Ovary (tissue), 10 donors: ENCODE measurements at places on chromosomes 16 and 17. TPM values are rescaled to one million over a fixed set of nuclear protein-coding genes. Genes with fewer than 3 reads are reported as not detected.
A peak's percentile ranks its signal among the peaks of the same experiment; 100 is the strongest.

PRSS22 gene
- total RNA-seq = 0.60 TPM

OVCA2 gene
- 22.7 TPM for total RNA-seq

- H3K27ac ChIP-seq = no peak overlapping the region
- H3K36me3 ChIP-seq = no peaks in the 10 kb centered on the region
- H3K4me3 ChIP-seq = no peak overlapping the region
These were observed 17.0 kb downstream of the BCL7C start for GRCh38 chr16:30876867-30877266.

PIK3R6 gene
- 0.15 TPM for total RNA-seq

DNA sequence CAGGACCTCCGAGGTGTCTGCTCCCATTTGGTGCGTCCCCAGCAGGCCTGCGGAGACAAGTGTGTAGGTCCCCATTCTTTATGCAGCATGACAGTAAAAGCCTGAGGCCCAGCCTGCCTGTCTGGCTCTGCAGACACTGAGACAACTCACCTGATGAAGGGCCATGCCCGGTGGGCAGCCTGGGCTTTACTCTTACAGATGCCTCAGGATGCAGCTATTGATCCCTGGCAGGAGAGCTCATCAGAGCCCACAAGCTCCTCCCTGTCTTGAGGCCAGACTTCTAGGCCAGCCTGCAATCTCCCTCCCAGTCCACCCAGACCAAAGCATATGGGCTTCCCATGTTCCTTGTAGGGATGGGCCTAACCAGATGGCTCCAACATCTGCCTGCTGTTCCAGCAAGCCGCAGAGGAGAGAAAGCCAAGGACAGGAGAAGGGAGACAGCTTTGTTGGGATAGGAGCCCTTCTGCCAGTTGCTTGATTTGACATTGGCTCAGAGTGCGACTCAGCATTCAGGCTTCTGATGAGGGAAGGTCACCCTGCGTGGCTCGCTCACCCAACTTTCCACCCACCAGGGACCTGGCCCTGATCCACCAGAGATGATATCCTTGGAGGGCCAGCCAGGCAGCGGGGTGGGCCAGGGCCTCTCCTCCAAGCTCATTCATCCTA lies 87.5 kb downstream of the SOCS1 start:
- no peak overlapping the region for H3K4me3 ChIP-seq
- peaks cover 2% of the 10 kb centered on the region for H3K4me1 ChIP-seq
- no peak for DNase-seq
- no peaks in the 10 kb centered on the region for H3K27me3 ChIP-seq
- H3K27ac ChIP-seq = no peak overlapping the region

DNA sequence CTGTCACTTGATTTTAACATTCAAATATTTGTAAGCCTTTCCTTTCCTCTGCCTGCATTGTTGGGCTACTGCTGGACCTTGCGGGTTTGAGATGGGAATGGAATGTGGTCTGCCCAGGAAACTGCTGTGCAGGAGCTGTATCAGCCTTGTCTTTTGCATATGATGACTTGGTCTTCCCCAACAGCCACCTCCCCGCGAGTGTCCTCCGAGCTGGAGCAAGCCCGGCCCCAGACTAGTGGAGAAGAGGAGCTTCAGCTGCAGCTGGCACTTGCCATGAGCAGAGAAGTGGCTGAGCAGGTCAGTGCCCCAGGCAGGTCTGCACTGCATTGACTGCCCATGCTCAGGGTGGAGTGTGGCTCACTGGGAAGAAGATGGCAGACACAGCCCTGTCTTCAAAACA lies 52.8 kb downstream of the B9D1 start:
- H3K27me3 ChIP-seq = no peaks in the 10 kb centered on the region
- DNase-seq = no peak
- no peaks in the 10 kb centered on the region for H3K36me3 ChIP-seq
- no peak overlapping the region for H3K4me3 ChIP-seq
- no peak overlapping the region for H3K27ac ChIP-seq

DNA sequence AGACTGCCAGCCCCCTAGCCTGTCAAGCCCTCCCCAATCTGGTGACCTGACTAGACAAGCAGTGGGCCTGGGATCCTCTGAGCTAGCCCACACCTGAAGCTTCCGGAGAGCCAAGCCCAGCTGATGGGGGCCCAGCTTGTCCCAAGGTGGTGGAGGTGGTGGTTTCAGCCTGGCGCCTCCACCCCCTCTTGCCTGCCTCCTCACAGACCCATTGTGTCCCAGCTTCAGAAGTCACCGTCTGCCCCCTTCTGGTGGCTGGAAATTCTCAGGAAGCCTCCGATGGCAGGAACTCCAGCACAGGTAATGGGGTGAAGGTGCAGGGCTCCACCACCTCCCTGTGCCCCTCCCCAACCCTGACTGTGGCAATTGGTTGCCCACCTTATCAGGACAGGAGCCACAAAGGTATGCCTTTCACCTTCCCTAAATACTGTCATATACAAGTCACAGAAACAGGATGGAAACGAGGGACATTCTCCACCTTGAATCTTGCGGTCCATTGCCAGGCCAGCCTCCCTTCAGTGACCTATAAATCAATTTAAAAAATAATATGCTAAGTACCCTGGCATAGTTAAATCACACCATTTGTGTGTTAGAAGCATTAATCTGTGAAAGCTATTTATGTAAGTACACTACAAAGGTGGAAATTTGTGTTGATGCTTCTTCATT lies 66.0 kb upstream of the ZNF423 start:
- no peaks in the 10 kb centered on the region for H3K36me3 ChIP-seq
- no peaks in the 10 kb centered on the region for H3K27me3 ChIP-seq
- no peaks in the 10 kb centered on the region for H3K4me1 ChIP-seq
- no peak overlapping the region for H3K27ac ChIP-seq

GRCh38 chr17:40103688-40104087 lies 3.3 kb upstream of the NR1D1 start:
- peaks cover 45% of the 10 kb centered on the region for H3K4me1 ChIP-seq
- peak overlapping the region; percentile 74 for H3K27ac ChIP-seq
- no peak overlapping the region for H3K4me3 ChIP-seq
- H3K27me3 ChIP-seq = no peaks in the 10 kb centered on the region

DNA sequence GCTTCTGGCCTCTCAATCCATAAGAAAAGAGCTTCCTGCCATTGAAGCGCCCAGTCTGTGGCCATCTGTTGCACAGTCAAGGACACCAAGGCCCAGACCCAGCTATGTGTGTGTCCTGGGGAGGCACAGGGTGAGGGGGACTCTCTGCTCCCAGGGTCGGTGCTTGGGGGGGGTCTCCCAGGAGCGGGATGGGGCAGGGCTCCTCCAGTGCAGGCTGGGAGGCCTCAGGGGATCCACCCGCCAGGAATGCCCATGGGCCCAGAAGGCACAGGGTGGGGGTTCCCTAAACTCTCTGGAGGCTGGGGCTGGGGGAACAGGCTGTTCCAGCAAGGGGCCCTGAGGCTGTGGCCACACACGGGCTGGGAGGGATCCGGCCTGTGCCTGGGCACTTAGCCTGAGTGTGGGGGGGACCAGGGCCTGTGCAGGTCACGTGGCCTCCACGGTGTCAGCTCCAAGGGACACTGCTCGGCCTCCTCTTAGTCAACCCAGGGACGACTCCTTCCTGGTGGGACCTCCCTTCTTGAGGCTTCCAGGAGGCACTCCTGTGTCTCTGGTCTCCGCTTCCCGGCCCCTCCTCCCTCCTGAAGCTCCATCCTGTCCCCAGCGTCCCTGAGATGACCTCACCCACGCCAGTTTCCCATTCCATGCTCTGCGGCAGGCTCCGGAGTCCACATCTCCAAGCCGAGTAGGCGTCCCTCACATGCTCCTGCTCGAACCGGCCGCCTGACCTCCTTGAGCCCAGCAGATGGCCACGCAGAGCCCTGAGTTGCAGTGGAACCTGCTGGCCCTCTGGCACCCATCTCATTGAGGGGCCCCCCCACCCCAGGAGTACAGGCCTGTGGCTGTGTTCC lies 23.1 kb upstream of the BAHCC1 start:
- no peaks in the 10 kb centered on the region for H3K36me3 ChIP-seq
- DNase-seq = no peak
- H3K4me1 ChIP-seq = no peaks in the 10 kb centered on the region
- H3K4me3 ChIP-seq = no peak overlapping the region
- no peak overlapping the region for H3K27ac ChIP-seq

DNA sequence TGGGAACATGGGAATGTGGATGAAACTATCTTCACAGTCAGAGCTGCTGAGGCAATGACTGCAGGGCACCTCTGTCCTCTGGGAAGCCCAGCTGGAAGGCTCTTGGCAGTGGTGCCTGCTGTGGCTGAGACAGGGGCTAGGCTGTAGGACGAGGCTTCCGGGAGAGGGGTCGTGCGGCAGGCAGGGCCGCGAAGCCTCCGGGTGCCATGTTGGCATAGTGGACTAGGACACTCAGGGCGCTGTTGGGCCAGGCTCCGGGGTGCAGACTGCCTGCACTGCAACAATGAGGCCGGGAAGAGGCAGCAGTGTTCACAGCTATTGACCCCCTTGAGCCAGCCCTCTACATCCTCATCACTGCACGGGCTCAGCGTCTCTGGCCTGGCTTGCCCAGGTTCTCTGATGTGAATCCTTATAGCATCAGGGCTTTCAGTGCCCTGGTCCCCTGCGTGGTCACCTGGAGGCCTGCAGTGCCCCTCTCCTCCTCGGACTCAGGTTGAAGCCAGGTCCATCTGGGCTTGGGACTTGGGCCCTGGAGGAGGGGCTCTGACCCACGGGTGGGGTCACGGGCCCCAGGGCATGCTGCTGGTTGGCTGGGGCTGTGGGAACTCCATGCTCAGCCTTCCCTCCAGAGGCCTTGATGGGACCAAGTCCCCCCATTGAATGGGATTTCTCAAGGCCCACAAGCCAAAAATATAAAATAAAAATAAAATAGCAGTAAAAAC lies 91.6 kb downstream of the TNFRSF13B start:
- no peaks in the 10 kb centered on the region for H3K4me1 ChIP-seq
- no peak overlapping the region for H3K4me3 ChIP-seq
- H3K36me3 ChIP-seq = no peaks in the 10 kb centered on the region

GDPD1 gene
- total RNA-seq = 1.3 TPM

DNA sequence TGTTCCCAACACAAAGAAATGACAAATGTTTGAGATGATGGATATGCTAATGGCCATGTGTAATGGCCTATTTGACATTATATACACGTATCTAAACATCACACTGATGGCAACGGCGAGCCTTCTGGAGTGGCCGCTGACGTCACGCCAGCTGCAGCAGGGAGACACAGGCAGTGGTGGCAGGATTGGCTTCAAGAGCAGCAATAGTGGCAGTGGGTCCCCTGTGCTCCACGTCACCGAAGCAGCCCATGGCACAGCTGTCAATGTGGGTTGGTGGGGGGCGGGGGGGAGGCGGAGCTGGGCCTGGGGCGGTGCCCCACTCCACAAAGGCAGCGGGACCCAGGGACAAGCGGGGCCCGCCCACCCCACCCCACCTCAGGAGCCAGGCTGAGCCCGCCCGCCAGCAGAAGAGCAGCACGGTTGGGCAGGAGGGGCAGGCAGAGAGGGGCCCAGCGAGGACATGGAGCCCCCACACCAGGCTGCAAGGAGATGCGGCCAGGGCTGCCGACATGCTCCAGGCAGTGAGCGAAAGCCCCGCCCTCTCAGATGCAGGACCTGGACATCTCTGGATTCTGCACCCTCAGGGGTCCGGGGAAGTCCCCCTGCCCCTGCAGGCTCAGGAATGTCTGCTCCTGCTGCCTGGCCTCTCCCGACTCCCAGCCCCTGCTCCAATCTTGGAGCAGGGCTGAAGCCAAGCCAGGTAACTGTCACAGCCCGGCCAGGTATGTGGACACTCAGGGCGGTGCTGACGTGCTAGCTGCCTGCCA lies 64.6 kb downstream of the USP32 start:
- no peaks in the 10 kb centered on the region for H3K36me3 ChIP-seq
- no peaks in the 10 kb centered on the region for H3K27me3 ChIP-seq
- no peak overlapping the region for H3K4me3 ChIP-seq
- H3K27ac ChIP-seq = no peak overlapping the region

AOC2 gene
- 0.72 TPM for total RNA-seq

DNA sequence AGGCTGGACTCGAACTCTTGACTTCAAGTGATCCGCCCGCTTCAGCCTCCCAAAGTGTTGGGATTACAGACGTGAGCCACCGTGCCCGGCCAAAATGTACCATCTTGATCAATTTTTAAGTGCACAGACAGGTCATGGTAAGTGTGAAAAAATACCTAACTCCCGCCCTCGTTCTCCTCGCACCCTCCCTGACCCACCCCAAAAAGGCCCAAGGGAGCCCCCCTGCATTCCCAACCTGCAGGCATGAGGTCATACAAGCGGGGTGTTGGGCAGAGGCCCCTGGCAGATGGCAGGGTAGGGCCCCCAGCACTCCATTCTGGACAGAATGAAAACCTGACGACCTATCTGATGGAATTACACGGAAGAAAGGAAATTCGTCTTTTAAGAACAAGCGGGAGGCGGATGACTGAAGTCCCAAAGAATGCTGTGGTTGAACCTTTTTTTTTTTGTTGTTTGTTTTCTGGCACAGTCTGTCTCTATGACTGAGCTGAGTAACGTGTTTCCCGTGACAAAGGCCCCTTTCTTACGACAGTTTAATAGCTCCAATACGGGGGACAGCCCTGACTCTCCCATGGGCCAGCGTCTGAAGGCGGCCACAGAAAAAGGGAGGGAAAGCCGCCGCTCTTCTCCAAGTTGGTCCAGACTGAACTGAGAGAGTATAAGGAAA lies 376.4 kb downstream of the SLC39A11 start:
- H3K27me3 ChIP-seq = no peaks in the 10 kb centered on the region
- DNase-seq = no peak
- no peak overlapping the region for H3K4me3 ChIP-seq
- no peaks in the 10 kb centered on the region for H3K4me1 ChIP-seq
- H3K36me3 ChIP-seq = no peaks in the 10 kb centered on the region
- no peak overlapping the region for H3K27ac ChIP-seq

NPIPB6 gene
- total RNA-seq = 6.7 TPM

ATXN7L3 gene
- total RNA-seq = 54.9 TPM

GRCh38 chr16:12898551-12898950 lies 2.8 kb upstream of the SHISA9 start:
- no peaks in the 10 kb centered on the region for H3K36me3 ChIP-seq
- H3K27ac ChIP-seq = no peak overlapping the region
- H3K4me3 ChIP-seq = no peak overlapping the region
- no peak for DNase-seq

DNA sequence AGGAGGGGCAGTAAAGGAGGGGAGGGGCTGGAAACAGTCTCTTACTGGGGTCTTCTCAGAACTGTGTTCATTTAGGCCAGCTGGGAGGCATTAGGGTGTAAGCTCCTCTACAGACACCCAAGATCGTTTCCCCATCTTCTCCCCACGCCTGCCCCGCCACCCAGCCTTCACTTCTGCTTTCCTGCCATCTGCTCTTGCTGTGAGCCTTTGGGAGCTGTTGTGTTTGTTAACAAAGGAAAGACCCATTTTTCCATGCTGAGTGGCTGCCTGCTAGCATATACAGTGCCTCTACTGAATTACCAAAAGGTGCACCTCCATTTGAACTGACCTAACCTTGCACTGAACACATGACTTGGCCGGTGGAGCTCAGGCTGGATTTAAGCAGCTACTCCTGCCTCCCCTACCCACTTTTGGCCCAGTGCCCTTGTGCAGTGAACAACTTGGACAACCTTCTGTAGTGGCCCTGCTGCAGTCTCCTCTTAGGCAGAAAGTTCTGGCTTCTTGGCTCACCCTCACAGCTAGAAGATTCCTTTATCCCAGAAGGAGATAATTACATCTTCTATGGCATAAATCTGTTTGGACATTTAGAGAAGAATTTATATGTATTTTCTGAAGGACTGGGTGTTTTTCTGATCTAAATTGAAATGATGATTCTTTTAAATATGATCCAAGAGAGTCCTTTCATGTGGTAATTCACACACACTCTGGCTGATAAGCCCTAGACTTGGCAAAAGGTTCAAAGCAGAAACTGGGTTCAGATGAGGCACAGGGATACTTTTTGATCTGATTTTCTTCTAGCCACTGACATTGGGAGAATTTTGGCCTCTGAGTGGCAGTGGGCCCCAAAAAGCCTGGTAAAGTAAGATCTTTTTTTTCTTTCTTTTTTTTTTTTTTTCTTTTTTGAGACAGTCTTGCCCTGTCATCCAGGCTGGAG lies 81.9 kb upstream of the HNF1B start:
- DNase-seq = no peak
- no peak overlapping the region for H3K4me3 ChIP-seq
- H3K27me3 ChIP-seq = no peaks in the 10 kb centered on the region
- no peaks in the 10 kb centered on the region for H3K4me1 ChIP-seq
